Suppressor macrophage treated with lipopolysaccharide for 1 hour (primary cell): ENCODE measurements at places on chromosomes 2 and 18.
A peak's percentile ranks its signal among the peaks of the same experiment; 100 is the strongest.

DNA sequence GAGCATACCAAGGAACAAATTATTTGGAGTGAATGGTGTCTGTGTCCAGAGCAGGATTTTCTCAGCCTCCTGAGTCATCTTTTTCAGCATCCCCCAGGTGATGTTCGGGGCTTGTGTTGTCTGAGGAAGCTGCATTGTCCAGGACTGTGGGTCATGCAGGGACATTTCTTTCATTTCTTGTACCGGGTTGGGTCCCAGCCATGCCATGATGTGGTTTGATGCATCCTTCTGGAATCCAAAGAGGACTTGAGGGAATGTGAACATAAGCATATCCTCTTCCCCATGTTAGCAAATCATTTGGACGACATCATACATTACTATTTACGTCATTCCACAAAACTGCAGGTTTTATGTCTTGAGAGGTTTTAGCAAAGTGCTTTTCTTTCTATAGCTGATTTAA lies 797.8 kb downstream of the CCDC85A start:
- DNase-seq = no peak

GRCh38 chr2:174593574-174594203 lies 3.9 kb downstream of the WIPF1 start:
- peak; percentile 69 for DNase-seq

DNA sequence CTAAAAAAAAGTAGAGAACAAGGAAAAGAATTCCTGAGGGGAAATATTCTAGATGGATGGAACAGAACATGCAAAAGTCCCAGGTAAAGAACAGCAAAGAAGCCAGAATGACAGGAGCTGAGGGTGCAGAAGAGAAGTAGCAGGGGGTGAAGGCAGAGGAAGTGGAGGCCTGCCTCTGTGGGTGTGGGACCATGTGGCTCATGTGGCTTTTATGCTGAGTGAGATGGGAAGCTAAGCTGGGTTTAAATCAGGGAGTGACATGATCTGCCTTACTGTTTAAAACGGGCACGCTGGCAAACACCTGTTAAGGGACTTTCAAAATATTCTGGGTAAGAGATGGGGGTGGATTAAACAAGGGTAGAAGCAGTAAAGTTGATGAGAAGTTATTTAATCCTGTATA lies 40.0 kb downstream of the GKN2 start:
- peak; percentile 67 for DNase-seq

GRCh38 chr18:12334366-12334808 lies 26.3 kb downstream of the TUBB6 start:
- DNase-seq = no peak

DNA sequence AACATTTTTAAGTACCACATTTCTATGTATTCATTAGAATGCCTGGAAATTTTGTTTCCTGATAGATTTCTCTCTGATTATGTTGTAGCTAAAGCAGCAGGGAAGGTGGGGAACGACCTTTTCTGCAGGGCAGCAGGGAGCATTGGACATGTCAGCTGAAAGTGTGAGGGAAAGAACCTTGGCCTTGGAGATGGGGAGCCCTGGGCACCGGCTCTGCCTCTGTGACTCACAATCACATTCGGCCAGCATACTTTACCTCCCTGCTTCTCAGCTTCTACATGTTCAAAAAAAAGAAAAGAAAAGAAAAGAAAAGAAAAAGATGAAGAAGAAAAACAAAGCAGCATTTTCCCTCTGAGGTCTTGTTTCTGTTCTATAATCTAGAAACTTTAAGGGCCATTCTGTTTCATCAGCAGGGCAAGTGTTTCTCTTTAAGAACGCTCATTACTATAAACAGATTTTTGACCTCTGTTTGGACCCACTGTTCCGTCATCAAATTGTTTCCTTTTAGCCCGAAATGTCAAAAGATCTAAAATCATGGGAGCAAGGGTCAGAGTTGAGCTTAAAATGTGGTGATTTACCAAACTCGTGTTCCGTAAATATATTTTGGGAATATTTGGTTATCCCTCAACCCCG lies 27.9 kb downstream of the SETBP1 start:
- DNase-seq = no peak

- DNase-seq = no peak
These were observed 280.7 kb upstream of the RND3 start for GRCh38 chr2:150767991-150768746.

GRCh38 chr2:227579791-227580190 lies 18.9 kb upstream of the SCYGR2 start:
- DNase-seq = no peak

DNA sequence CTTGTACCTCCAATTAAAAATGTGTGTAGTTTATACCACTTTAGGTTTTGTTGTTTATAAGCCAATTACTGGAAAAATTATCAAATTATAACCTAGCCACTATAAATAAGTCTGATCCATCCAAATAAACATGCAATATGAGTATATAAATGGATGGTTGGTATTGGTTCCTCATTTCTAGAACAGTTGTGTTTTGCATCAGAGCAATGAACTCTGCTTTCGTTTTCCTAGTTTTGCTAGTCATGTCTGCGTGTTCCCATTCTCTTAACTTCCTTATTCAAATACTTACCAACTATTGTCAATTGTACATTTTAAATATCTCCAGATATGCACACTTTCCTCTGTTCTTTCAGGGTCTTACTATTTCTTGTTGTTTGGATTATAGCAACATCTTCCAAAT lies 641.7 kb downstream of the NR4A2 start:
- DNase-seq = peak; percentile 96

DNA sequence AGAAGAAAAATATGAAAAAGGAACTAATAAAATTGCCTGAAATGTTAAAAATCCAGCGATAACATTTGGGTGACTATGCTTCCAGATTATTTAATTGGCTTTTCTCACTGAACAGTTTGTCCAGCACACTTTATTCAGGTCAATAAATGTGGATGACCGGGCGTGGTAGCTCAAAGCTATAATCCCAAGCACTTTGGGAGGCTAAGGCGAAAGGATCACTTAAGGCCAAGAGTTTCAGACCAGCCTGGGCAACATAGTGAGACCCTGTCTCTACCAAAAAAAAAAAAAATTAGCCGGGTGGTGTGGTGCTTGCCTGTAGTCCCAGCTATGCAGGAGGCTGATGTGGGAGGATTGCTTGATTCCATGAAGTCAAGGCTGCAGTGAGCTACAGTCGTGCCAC lies 55.4 kb downstream of the TGOLN2 start:
- DNase-seq = no peak

- DNase-seq = no peak
These were observed 90.8 kb downstream of the ZFP36L2 start for GRCh38 chr2:43135583-43135982.

DNA sequence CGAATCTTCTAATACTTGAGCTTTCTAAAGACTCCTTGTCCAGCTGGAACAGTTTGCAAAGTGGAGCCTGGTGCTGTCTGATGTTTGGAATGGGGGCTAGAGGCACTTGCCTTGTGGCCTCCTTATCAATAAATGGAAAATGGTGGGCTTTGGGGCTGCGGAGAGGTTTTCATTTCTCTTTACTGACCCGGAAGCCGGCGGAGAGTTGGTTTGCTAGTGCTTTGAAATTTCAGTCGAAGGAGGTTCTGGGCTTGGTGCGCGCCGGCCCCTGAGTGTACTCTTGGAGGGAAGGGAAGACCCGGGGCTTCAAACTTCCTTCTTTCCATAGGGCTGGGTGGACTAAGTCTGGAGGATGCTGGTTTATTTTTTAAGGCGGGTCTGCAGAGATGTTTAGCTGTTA lies 714 bp downstream of the RPIA start:
- DNase-seq = peak; percentile 33

GRCh38 chr18:46574000-46574742 lies 82.8 kb downstream of the LOXHD1 start:
- no peak for DNase-seq

- DNase-seq = no peak
These were observed 224.5 kb downstream of the CCDC102B start for GRCh38 chr18:69022426-69022825.

DNA sequence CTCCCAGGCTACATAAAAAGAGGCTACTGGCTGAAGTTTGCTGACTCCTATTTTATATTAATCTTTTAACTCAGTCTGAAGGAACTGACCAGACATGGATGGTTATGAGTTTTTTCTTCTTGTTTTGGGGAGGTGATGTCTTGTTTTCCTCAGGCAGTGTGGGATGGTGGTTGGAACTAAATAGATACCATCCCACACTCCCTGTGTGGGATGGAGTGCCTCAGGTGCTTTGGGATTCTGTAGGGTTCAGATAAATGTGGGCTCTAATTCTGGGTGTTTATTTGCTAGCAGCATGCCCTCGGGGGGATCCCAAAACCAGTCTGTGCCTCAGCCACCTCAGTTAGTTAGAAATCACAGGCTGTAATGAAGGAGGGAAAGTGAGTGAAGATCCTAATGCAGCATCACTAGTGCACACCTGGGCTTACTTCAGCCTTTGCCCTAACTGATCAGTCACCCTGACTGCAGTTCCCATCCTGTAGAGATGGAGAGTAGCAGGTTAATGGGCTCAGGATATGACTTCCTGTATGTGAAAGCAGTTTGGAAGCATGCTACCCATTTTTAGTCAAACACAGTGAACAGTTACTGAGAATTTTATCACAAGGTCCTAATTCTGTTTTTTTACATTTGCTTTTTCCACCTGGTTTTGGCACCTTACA lies 132.2 kb downstream of the SPTBN1 start:
- DNase-seq = no peak

DNA sequence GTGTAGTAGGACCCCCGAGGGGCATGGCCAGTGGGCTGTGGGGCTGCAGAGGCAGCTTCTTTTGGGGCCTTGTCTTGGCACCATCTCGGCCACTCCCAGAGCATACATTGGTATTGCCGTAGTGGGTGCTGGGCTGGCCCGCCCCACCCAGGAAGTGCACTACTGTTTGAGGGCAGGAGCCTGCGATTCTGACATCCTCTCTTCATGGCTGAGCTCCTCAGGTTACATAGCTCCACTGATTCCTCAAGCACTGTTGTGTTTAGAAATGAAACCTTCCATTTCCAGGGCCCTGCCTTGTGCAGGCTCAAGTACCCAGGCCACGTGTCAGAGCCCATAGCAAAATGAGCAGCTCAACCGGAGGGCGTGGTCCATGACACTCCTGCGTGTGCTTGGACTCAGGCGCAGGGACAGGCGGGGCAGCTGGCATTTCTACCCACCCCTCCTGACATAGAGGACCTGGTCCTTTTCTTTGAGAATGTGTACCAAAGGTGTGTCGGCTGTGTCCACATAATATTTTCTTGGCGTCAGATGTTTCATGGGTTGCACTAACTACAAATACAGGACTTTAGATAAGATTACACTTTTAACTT lies 67.9 kb downstream of the DGKD start:
- DNase-seq = no peak

DNA sequence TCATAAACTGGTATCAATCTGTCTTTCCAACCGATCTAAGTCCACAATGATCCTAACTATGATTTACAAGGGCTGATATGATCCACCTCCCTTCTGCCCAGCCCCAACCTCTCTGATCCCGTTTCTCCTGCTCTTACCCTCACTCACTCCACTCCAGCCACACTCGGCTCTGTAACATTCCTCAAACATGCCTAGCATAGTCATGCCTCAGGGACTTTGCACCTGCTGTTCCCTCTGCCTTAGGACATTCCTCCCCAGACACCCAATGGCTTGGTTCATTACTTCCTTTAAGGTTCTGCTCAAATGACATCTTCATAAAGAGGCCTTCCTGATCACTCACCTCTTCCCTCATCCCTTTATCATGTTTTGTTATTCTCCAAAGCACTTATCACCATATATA lies 9.2 kb downstream of the DUSP11 start:
- DNase-seq = no peak

GRCh38 chr2:186617771-186618170 lies 27.9 kb downstream of the ITGAV start:
- no peak for DNase-seq

- no peak for DNase-seq
These were observed 169.8 kb upstream of the SPATS2L start for GRCh38 chr2:200136655-200137054.

DNA sequence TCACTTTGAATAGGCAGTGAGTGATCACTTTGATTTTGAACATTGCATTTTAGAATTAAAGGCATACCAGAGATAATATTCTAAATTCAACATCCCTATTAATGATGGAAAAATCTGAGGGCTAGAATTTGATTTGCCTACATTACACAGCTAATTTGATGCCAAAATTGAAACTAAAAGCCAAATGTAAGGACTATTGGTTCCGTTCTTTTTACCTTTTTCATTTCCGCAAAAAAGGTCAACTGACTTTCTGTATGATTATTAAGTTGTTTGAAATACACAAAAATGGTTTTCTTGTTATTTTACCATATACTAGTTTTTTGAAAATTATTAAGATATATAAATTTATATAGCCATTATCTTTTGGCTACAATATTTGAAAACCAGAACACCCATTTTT lies 117.5 kb downstream of the SCN3A start:
- no peak for DNase-seq

DNA sequence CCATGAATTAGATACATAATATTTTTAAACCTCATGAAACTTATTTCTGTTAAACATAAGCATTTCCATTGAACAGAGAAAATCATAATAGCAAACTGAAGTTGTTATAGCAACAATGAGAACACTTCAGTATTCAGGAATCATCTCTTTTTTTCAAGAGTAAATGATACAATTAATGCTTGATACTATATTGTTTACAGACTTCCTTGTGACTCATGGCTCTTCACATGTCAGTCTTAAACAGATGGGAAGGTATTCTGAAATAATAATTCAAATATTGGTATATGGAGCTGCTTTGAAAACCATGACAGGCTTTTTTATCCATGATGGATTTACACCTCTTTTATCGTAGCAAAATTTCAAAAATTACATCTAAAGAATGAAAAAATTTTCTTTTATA lies 226.5 kb upstream of the RBMS1 start:
- no peak for DNase-seq

DNA sequence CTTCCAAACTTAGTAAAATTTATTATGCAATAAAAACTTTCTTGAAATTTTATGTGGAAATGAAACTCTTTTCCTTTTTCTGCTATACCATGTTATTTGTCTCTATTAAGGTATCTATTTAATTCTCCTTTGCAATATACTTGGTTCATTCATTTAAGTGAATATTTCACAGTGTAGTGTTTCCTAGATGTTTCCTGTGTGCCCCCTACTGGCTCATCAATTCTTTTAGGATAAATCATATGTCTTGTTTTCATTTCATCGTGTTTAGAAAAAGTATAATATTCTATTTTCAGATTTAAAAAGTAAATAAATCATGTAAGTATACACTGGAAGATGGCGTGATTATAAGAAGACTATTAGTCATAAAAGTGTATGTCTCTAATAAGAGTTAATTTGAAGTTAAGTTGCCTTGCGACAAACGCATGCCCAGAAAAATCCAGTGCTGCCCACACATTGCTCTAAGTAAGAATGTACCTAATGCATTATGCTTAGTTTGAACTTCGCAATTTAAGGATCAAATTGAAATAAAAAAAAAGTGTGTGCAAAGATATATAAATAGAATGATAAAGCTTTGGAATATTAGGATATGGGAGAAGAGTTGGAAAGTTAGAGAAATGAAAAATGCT lies 525.4 kb downstream of the KCNJ3 start:
- peak; percentile 24 for DNase-seq

GRCh38 chr2:69724540-69725159 lies 17.3 kb upstream of the ANXA4 start:
- DNase-seq = peak; percentile 86

- DNase-seq = no peak
These were observed 53.4 kb downstream of the WIPF1 start for GRCh38 chr2:174544156-174544555.

- no peak for DNase-seq
These were observed 16.4 kb upstream of the RTTN start for GRCh38 chr18:70221915-70222278.

- no peak for DNase-seq
These were observed 22.6 kb upstream of the SCYGR2 start for GRCh38 chr2:227576110-227576509.
